ENCODE measurements at places on chromosomes 1 and 21.

GRCh38 chr21:44616591-44616926 is 4.7 kb downstream of the KRTAP10-8 start:
- no peak for DNase-seq

DNA sequence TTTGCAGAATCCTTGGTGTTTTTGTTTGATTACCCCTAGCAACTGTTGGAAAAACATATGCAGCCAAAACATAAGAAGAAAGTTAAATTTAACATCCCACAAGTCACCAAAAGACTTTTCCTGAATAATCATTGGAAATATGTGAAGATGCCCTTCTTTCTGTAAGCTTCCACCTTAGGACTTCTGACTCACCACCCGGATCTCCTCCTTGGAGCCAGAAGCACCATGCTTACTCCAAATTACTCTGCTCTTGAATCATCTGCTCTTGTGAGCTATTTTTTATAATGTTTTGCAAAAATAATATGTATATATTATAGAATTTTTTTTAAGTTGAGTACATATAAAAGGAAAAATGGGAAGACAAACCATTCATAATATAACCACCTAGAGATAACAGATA is 391.7 kb downstream of the KCTD3 start:
- no peak for DNase-seq

DNA sequence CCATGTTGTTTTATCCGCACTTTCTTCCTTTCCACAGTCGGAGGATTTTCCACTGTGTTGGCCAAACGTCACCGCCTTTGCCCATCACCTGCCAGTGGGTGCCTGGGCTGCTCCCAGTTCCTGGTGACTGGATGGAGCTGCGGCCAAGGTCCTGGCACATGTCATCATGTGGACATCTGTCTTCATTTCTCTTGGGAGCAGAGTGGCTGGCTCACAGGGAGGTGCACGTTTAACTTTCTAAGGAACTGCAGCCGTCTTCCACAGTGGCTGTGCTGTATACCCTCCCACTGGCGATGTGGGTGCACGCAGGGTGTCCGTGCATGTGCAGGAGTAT is 19.5 kb upstream of the RNF223 start:
- no peak for DNase-seq

DNA sequence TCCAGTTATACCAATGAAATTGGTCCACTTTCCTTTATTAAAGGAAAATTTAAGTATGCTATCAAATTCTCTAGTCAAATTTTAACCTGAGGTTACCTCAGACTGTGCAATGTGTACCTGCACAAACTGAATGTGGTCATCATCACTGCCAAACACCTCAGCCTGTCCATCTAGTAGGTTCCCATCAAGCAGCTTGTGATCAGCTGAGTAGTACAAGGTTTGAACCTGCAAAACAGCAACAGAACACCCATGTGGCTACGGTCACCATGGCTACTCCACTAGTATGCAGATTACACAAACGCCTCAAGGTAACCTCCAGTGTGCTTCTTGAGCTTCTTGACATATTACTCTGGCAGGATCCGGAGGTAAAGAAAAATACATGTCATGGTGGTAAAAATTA is 11.6 kb downstream of the IVNS1ABP start:
- no peak for DNase-seq

DNA sequence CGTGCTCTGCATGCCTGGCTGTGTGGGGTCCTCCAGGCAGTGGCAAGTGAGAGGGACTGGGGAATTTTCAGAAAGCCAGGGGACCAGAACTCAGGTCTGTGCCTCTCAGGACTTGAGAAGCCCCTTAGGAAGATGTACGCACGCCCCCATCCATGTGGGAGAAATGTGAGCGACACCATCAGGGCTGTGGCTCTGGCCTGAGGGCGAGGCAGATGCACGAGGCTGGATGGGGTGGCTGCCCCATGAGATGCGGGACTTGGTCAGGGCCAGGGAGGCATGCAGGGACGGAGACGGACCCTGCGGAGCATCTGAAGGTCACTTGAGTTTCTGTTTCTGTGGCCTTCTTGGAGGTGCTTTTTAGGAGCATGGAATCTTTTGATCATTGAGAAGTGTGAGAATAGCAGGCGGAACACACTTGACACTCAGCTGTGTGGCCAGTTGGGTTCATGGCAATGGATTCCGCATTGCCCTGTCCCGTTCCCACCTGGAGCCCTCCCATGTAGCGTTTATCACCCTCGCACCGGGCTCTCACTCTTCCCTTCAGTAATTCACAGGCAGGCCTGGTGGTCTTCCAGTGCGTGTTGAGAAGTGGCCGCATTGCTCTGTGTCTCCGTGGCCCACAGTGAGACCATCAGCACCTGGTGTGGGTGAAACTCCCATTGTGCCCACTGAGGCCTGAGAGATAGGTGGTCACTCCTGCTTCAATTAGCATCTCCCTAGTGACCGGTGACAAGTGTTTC is 30.7 kb upstream of the ACTRT2 start:
- no peak for DNase-seq

DNA sequence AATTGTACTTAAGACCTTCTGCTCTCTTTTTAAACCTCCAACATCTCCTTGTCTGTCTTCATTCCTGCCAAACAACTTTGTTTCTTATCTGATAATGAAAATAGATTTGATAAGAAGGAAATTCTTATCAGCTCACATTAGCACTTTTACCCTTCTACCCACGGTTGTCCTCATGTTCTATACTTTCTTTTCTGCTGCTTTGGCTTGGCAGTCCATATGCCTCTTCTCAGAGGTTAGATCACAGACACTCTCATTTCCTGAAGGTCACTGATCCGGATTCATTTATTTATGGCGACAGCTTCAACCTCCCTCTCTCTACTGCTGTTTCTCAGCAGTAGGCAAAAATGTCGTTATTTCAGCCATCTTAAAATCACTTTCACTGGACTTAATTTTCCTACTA is 2015.8 kb downstream of the NCAM2 start:
- DNase-seq = no peak

DNA sequence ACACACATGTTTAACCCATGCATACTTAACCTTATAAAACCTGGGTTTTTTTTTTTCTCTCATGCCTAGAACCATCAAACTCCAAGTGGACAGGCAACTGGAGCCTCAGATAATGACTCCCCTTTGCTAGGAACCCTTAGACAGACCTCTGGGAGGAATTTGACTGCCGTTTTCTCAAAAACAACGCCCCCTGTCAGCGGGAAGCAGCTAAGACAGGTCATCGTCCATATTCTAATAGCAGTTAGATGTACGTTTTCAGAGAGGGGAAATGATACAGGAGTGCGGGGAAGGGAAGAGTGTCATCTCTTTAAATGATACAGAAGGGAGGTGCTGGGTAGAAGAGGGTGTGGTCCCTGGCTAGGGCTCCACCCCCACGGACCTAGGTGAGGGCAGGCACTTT is 34.7 kb downstream of the LRRC3 start:
- DNase-seq = no peak

DNA sequence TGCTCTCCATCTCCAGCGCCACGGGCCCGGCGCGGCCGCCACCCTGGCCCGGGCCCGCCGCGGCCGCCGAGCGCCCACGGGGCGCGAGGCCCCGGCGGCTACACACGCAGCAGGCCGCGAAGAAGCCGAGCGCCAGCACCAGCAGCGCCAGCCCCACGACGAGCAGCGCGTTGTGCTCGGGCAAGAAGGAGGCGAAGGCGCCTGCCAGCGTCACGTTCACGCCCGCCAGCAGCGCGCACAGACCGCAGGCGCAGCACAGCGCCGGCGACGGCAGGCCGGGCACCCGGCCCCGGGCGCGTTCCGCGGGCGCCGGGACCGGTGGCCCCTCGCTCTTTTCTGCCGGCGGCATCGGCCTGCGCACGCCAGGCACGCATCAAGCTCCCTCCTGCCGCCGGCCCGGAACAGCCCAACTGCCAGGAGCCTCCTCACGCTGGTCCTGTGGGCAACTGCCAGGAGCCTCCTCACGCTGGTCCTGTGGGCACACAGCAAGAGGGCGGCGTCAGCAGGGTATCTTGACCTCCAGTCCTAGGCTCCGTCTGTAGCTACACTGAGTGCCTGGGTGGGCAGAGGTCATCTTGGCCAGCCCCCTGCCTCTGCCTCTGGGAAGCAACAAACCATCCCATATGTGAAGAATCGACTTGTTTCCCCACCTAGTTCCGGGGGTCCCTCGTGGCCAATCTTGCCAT is 18.1 kb downstream of the KNCN start:
- DNase-seq = peak; percentile 51

GRCh38 chr1:51168266-51168845 is 66.3 kb downstream of the C1orf185 start:
- DNase-seq = no peak

GRCh38 chr21:22297575-22297974 is 1299.4 kb downstream of the NCAM2 start:
- no peak for DNase-seq

- DNase-seq = no peak
Observed at GRCh38 chr1:234265861-234266260, 107.4 kb upstream of the COA6 start.

GRCh38 chr21:25420831-25421230 is 186.4 kb downstream of the MRPL39 start:
- DNase-seq = no peak

DNA sequence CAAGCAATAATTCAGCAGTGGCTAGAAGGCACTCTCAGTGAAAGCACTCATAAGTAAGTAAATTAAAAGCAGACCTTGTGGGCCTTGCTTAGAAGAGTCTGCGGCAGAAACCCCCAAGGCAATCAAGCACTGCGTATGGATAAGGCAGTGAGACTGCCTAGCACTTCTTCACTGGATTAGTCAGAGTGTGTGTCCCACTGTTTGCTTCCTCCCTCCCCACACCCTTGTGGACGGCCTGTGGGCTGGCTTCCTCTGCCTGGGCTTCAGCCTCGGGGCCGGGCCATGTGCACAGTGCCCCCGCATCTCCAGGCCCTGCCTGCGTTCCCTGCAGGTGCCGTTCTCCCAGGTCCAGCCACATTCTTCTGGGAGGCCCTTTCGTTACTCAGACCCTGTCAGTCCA is 23.8 kb downstream of the AGT start:
- DNase-seq = no peak

DNA sequence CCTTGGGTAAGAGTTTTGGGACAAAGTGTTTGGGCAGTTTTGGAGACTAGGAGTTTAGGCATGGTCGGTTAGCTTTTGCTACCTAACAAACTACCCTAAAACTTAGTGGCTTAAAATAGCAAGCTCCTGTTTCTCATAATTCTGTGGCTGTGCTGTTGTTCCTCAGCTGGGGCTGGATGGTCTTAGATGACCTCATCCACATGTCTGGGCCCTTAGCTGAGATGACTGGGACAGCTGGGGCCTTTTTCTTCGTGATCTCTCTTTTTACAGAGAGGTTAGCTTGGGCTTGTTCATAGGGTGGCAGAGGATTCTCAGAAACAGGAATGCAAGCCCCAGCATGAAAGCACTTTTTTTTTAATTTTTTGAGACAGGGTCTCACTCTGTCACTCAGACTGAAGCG is 6.6 kb downstream of the ATP1A4 start:
- no peak for DNase-seq

DNA sequence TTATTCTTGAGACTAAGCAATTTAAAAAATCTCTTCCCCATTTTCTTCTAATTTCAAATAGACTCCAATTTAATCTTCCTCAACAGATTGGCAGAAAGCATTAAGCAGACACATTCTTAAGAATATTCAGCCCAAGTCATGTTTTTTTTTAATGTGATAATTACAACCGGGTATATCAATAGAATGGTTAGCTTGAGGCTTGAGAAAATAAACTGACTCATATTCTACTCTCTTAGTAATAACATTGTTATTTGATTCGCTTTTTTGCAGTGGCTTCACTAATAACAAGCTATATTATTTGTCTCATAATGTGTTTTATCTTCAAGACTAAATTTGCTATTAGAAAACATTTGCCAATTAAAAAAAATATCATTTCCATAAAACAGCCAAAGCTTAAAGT is 488.6 kb upstream of the RGS18 start:
- DNase-seq = no peak

GRCh38 chr1:184632415-184633175 is 122.1 kb downstream of the EDEM3 start:
- no peak for DNase-seq

GRCh38 chr1:174700775-174701174 is 253.0 kb downstream of the GPR52 start:
- DNase-seq = no peak

GRCh38 chr1:67853704-67854103 is 20.4 kb upstream of the GNG12 start:
- DNase-seq = no peak

GRCh38 chr1:112317140-112317539 is 78.9 kb upstream of the CTTNBP2NL start:
- DNase-seq = no peak

GRCh38 chr1:243572940-243573339 is 277.1 kb downstream of the AKT3 start:
- no peak for DNase-seq

DNA sequence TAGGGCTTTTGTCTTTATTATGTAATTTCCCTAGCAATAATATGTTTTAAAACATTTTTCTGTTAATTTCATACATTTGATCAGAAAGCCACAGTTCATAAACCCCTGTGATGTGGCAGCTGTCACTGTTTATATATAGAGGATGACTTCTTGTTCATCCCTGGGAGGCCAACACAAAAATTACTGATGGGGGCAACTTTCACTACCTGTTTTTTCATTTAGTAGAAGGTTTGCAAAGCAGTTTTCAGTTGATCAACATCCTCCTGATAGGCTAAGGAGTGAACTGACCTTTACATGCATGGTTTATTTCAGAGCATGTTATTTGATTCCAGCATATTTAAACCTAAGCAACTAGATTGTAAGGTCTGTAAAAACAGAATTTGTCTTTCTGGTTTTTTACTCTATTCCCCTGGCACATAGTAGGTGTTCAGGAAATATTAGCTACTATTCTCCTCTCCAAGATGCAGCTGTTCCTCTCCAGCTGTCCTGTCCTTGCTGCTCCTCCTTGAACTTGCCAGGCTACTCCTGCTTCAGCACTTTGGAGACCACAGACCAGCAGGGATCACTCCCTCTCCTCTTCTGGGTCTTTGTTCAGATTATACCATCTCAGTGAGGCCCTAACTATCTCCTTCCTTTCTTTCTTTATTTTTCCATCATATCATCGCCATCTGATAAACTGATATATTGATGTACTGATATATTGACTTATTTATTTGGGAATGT is 54.7 kb downstream of the ROR1 start:
- no peak for DNase-seq

DNA sequence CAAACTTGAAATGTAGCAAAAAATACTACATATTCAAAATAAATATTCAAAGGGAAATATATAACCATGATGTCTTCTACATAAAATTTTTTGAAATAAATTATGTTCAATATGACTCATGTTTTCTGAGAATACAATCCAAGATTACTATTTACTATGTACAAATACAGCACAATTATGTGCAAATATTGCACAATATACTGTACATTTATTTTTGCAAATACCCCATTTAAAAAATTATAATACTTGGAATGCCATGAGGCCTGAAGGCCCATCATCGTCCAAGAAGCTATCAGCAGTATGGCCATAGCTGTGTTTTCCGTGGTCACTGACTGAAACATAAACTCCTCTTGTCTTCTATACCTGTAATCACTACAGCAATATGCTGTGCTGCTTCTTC is 12.3 kb downstream of the CCDC181 start:
- no peak for DNase-seq

Measured in activated naive CD4-positive, alpha-beta T cell (primary cell).